ENCODE measurements at places on chromosomes 4 and X.
A peak's percentile ranks its signal among the peaks of the same experiment; 100 is the strongest.

GRCh38 chrX:142040906-142041305 is 137.2 kb downstream of the MAGEC1 start:
- no peak for DNase-seq

DNA sequence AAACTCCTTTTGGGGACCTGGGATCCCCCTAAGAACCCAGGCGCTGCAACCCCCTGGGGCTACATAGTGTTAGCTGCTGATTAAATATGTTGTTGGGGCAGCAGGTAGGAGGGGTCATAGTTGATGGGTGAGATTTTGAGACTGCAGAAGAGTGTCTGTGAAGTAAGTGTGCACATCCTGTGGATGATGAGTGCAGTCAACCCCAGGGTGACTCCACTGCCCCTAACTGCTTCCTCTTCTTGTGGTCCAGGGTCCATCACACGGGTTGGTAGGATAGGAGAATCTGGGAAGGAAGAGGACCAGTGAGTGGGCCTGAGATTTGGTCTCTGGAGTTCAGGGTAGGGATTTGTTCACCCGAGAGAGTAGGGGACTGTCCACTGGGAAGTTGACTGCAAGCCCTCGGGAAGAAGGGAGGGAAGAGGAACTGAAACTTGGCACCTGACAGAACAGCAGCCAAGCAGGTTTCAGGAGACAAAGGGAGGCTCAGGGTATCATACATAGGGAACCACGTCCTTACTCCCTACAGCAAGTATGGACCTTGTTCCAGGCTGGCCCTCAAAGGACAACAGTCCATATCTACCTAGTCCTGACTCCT is 8.5 kb downstream of the DLG3 start:
- no peak for DNase-seq

DNA sequence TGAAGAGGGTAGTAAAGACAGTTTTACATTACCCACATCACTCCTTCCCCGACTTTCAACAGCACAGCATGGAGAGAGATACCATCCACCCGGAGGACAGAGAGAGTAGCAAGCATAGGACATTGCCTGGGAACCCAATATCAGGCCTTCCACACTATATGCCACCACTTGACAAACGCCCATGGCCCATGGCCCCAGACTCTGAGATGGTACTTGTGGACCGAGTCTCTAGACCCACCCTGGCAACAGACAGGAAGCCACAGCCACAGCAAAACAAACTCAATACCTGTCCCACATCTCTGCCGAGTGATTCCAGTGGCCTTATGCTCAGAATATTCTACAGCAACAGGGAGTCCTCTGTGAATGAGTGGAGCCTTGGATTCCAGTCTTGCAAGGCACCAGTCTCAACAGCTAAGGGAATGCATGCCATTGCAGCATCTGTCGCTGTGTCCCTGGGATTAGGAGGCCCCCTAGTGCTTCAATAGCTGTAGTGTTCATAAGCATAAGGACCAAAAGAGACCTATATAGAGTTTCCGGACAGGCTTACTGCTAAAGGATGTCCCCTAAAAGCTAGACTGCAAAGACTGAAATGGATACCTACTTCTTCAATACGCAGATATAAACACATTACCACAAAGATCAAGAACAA is 14.7 kb upstream of the CT55 start:
- DNase-seq, result peak; percentile 37

GRCh38 chrX:2538031-2538757 is 37.4 kb upstream of the DHRSX start:
- no peak for DNase-seq

DNA sequence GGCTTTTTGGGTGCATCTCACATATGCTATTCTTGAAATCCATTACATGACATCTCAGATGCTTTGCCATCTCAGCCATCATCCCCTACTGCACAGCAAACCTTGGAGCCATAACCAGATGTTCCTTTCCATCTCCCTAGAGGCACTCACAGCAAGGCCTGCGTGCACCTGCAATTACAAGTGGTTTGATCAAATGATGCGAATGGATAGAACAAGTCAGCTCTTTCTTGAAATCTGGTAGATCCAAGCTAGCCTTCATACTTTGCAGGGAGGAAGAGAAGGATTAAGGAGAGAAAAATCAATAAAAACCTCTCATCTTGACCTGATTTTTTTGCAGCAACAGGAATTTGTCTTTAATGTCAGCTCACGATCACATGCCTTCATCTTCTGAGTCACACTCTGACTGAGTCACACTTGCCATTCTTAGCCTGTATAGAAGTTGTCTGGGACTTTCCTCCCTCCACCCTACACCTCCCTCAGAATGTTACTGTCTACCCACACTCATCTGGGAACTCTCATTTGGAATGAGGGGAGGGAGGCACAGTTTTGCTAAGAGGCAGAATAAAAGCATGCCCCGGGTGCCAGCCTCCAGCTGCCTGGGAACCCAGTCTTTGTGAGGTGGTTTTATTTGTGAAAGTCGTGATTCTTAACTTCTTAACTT is 11.9 kb upstream of the TRIML1 start:
- DNase-seq, result peak; percentile 79

- no peak for DNase-seq
Measured at GRCh38 chr4:180009316-180009715, 2233.9 kb upstream of the TENM3 start.

GRCh38 chrX:132622130-132622529 is 133.3 kb upstream of the MBNL3 start:
- peak; percentile 13 for DNase-seq

- peak; percentile 19 for DNase-seq
Measured at GRCh38 chrX:30893206-30893605, 4.2 kb upstream of the TAB3 start.

DNA sequence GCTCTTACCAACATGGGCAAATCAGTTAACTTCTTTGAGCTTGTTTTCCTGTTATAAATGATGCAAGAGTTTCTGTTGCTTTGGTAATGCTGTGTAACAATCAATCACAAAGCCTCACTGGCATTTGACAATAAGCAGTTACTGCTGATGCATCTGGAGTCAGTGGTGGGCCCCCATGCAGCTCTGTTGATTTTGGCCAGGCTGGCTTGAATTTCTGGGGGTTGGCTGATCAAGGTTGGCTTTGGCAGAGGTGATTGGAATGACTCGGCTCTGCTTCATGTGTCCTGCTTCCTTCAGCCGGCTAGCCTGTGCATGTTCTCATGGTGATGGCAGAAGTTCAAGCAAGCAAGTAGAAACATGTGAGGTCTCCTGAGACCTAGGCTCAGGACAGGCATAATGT is 90.4 kb downstream of the PHEX start:
- peak; percentile 69 for DNase-seq

DNA sequence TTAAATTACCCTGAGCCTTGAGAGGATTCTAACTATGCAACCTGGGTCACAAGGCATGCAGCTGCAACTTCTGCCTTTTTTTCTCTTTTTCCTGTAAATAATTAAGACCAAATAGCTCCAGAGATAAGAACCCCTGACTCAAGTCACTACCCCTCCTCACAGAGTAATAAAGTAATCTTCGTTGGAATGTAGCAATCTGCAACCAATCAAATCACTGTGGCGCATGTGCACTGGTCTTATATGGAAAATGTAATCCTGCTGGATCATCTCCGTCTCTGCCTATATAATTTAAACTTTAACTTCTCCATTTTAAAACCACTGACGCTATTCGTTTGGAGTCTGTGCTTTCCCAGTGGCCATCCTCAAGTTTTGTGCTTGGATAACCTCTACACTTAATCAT is 6.1 kb upstream of the EFHC2 start:
- no peak for DNase-seq

GRCh38 chr4:2291705-2292645 is 30.1 kb upstream of the MXD4 start:
- no peak for DNase-seq

GRCh38 chrX:2967998-2968909 is 38.1 kb upstream of the ARSH start:
- peak; percentile 1 for DNase-seq

DNA sequence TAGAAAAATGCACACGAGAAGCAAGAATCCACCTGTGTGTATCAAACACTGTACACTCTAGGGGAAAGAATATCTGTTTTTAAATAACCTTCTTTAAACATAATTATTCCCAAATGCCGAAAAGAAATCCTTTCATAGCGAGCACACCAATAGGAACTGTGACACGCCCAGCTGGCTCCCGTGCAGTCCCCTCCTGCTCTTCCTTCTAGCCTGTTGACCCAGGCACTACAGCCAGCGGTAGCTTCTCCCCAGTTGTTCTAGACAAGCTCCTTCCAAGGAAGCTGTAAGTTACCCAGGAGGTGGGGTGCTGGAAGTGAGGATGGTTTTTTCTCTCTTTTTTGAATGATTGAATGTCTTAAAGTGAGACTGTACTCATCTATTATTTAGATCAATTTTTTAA is 19.5 kb upstream of the NOCT start:
- no peak for DNase-seq

DNA sequence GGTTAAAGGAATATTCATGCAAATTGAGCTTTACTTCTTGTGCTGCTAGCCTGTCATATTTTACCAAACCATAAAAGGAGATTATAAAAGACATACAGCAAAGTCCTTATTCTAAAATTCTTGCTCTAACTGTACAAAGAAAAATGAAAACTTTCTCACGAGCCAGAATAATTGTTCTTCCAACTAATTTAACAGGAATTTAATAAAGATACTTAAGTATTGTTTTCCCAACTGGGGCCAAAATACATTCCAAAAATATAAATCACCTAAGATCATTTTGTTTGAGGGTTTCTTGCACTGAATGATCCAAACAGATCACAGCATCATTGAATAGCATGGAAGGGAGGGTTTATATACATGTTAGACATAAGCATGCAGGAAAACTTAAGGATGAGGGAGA is 127.1 kb upstream of the PCDH18 start:
- DNase-seq, result no peak

DNA sequence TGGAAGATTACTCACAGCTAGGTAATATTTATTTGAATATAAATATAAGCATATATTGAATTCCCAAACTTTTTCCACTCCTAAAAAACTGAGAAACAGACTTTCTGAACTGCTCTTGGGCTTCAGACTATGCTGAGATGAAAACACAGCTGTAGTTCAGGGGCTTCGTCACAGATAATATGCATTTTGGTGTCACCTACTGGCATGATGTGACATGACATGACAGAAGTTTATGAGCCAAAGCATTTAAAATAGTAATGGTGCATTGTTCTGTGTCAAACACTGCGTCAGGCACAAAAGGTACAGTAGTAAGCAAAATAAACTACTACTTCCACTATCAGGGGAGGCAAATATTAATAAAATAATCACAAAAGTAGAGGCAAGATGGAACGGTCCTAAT is 171.3 kb downstream of the BTC start:
- DNase-seq, result no peak

DNA sequence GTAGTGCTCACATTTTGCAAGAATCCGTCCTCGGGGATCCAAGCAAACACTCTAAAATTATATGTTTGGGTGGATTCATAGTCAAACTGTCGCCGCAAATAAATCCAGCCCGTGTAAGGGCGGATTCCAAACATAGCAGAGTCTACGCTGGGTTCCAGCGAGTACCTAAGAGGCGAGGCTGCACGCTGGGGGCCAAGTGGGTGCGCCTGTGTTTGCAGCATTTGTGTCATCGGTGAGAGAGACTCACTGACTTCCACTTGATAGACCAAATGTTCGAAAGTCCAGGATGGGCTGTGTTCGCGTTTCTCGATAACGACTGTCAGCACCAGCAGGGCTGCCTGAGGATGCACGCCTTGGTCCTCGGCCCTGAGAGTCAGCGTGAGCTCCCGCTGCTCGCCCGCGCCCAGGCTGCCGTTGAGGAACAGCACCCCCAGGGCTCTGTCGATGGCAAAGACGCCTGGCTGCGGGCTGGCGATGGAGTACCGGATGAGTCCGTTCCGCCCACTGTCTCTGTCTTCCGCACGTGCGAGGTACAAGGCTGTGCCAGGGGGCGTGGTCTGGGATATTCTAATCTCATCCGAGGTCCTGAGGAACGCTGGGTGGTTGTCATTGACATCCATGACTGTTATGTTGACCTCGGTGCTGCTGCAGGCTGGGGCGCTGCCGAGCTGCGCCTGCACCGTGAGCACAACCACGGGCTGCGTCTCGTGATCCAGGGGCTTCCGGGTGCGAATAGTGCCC is 158.7 kb downstream of the DCHS2 start:
- DNase-seq, result no peak

GRCh38 chr4:65399084-65399483 is 271.2 kb downstream of the EPHA5 start:
- no peak for DNase-seq

DNA sequence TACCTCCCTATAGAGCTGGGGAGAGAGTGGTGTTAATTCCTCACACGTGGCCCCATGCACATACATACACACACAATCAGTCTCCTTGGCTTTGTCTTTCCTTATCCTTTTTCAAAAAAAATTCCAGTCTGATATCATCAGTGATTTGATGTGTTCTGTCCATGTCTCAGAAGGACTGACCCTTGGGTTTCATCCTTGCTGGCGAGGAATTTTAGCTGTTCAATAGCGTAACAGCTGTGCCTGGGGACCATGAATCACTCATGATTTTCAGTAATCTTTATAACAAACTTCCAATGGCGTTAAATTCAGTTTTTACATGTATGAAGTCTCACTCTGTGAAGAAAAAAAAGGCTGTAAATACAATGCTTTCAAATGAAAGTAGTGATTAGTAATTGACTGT is 204.6 kb downstream of the RBMX2 start:
- no peak for DNase-seq

- DNase-seq, result no peak
Measured at GRCh38 chr4:183871581-183871980, 33.5 kb upstream of the STOX2 start.

DNA sequence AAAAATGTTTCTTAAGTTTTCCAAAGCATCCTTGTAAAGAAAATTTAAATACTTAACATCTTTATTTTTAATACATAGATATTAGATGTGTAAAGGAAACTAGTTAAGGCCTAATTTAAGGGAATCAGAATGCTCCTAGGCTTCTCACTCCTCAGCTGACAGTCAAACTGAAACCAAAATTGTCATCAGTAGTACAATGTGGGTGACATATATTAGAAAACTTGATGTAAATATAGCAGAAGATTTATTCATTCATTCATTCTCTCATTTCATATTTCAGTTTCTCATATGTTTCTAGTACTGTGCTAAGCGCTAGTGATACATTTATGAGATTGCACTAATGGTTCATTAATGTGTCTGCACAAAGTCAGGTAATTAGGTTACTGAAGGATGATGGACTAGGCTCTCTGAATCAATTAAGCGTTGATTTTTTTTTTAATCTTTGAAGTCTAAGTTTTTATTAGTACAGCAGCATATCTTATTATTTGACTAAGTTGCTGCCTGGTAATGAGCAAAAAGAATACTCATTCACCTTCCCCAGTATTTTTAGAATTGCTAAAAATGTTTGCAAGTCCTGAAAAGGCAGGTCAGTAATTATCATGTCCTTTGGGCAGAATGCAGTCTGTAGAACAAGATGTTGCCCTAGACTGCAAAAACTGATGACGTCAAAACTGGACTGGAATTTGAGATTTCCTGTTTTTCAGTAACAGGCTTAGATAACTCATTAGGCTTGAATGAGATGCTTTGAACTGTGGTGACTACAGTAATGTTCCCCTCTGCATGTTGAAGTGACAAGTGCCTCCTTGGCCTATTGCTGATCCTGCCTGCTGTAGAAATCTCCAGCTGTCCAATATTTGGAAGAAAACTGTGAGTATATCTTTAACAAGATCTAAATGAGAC is 128.7 kb downstream of the ARHGAP24 start:
- DNase-seq, result no peak

- DNase-seq, result no peak
Measured at GRCh38 chr4:74653331-74654229, 140.7 kb downstream of the BTC start.

GRCh38 chr4:75179510-75179909 is 246.6 kb downstream of the PARM1 start:
- DNase-seq, result no peak

Data from RWPE1 (cell line).